ENCODE measurements at places on chromosomes 1 and 21. TPM values are rescaled to one million over a fixed set of nuclear protein-coding genes. Genes with fewer than 3 reads are reported as not detected.
A peak's percentile ranks its signal among the peaks of the same experiment; 100 is the strongest.

FLG gene
- polyA plus RNA-seq = not detected

DNA sequence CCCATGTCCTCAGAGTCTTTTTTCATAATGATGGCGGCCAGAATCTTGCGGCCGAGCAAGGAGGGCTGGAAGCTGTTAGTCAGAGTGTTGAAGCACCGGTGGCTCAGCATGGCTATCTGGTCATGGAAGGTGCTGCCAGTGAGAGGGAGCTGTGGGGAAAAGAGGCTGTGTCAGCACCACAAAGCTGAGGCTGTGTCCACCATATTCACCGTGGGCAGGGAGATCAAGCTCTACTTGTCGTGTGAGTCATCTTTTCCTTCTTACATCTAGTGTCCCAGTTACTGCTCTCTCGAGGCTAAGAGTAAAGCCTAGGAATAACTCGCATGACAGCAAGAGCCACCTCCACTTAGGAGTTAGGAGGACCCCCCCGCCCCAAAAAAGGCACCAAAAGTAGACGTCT lies 18.2 kb downstream of the ADAR start:
- DNase-seq = no peak

DNA sequence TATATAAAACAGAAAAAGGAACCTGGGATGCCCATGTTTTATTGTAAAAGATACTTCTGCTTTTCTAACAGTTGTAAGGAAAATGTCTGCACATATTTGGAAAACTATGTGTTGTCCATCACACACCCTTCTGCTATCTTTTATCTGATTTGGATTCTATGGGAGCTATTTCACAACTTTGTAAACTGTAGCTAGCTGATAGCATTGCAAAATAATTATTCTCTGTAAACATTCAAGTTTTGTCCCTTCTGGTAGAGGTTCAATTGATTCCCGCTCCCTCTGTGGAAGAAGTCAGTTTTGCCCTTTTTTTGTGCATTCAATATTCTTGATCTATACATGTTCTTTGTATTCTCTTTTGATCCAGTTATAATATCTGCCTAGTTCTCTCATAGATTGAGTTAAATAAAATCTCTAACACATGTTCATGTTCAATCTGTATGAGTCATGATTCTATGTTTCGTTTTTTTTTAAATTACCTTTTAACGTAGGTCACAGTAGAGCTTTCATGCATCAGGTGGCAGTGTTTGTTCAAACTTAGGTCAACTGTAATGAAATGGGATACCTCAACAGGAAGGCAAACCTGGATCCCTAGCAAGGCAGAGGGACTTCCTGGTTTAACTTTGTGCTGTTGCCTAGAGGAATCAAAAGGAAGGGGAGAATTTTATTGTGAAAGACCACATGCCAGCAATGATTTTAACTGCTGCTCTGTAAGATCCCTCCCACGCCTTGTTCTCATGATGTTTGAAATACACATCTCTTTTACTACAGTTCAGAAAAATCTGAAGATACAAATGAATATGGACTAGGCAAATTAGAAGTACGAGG lies 26.0 kb upstream of the BCL9 start:
- DNase-seq = no peak

DNA sequence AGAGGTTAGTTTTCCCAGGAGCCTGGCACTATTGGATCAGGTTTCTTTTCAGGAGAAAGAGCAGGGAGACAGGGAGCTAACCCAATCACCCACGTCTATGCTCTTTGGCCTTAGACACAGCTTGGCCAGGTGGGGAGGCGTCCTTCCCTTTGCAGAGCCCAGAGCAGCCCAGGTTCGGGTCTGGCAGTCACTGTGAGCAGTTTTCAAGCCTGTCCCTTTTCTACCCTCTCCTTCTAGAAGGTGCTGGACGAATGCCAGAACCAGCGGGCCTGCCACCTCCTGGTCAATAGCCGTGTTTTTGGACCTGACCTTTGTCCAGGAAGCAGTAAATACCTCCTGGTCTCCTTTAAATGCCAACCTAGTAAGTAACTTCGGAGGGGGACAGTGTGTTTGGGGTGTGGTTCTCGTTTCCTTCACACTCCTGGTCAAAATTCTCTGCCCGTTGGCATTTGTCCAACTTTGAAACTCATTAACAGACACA lies 44.9 kb downstream of the EVA1C start:
- DNase-seq = peak; percentile 37

GRCh38 chr1:1304331-1305299 lies 3.1 kb downstream of the ACAP3 start:
- DNase-seq = peak; percentile 91

PEAR1 gene
- polyA plus RNA-seq = 1.7 TPM

GRCh38 chr1:97350241-97350640 lies 570.6 kb downstream of the DPYD start:
- no peak for DNase-seq

GJC2 gene
- 0.92 TPM for polyA plus RNA-seq

- no peak for DNase-seq
Observed at GRCh38 chr1:228373681-228374571, 32.7 kb downstream of the TRIM11 start.

DNA sequence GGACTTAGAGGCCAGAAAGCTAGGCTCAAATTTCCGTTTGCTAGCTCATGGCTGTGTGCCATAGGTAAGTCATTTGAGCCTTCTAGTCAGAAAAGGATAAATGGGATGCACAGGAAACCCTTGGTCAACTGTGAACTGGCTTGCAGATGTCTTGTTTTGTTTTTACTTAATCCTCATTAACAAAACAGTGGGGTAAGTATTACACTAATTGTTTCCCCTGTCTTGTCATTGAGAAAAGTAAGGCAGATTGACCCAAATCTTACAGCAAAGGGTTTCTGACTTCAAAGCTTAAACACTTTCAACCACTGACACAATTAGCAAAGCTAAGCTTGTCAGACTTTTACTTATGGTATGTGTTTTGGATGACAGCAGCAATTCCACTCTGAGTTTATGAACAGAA lies 291.3 kb downstream of the NTNG1 start:
- DNase-seq = no peak

DNA sequence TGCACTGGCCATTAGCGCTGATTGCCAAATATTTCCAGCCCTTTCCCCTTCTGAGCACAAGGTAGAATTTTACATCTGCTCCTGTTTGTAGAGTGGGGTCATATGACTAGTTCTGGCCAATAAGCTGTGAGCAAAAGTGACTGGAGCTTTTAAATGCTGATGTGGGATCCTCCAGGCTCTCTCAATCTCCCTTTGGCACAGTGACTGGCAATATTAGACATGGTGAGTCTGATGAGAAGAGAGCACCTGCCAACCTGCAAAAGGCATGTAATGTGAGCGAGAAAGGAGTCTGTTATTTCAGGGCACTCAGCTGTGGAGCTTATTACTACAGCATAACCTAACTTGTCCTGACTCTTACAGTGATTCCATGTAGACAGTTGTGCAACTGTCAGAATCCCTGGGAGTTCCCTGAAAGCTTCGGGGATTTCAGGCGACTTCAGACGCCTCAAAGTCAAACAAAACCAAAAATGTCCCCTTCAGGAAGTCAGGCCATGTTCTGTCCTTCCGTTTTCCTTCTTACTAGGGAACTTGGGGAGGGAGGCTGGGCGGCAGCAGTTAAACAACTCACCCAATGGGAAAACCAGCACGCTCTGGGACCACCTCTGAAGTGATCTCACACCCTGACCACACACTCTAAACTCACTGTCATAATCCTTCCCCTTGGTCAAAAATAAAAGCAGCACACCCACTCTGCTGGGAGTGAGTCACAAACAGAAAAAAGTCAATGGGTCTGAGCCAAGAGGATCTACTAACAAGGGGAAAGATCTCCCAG lies 3.6 kb upstream of the RASSF5 start:
- no peak for DNase-seq

DNA sequence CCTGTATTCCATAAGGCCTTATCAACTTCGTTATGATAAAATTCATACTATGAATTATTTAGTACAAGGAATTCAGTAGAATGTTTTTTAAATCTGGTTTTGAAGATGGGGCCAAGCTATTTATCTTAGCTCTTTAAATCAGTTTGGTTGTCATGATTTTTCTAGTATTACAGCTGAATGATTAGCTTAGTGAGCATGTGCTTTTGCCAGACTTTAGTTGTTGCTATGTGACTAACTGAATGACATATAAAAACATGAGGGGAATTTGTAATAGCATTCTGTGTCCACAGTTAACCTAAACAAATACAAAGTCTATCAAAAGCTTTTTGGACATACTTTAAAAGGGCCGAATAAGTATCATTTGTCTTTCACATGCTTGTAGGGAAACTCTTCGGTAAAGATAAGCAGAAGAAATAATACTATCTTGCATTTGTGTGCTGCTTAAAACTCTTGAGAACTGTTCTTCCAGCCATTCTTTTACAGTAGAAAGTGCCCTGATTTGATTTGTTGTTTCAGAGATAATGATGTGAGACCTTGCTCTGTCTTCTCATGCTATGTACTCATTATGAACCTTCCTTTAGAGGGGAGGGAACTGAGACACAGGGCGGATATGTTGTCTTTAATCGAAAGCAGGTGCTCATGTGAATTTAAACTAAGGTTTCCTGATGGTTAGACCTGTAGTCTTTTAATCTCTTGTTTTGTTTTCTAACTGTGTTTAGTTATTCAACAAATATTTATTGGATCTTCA lies 18.8 kb downstream of the NEK7 start:
- no peak for DNase-seq
